ENCODE measurements at places on chromosomes 2 and 18.

DNA sequence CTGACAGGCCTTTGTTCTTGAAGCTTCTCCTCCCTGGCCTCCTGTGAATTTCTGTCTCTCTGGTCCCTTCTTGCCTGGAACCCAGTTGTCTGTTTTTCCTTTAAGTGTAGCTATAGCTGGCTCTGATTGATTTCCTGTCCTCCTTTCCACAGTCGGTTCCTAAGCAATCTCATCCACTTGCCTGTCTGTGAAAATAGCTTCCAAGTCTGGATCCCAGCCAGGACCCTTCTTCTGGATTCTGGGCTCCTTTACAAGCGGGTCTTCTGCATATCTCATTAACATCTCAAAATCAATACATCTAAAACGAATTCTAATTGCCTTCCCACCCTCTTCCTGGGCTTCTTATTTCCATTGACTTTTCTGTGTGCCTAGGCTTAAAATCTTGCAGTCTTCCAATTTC lies 124.9 kb downstream of the DAW1 start:
- DNase-seq, result no peak

DNA sequence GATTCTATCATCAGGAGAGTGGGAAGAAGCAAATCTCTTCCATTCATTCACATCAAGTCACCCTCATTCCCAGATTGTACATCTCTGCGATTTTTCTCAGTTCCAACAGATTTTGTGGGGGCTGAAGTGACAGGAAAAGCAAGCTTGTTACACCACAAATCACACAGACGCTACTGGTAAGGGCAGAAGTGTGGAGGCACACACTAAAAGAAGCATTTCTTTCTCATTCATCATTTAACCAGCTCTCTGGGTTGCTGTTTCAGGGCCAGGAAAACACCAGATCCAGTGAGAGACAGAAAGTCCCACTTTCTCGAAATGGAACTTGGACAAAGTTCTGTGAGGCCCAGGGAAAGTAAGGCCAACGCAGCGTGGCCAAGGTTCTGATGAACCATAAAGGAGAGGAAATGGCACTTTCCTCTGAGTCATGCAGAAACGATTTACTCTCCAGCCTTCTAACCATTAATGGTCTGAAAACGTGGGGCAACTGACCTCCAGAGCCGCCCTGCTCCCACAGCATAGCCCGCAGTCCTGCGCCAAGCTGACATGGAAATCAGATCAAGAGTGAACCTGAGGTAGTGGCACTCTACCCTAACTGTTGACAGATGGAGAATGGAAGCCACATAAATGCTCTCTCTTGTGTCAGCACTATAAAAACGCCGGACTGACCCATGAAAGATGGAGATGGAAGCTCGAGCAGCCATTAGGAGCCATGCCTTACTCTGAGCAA lies 191.0 kb downstream of the C1D start:
- DNase-seq, result no peak

- DNase-seq, result no peak
Observed at GRCh38 chr2:41947701-41948396, 100.0 kb upstream of the PKDCC start.

DNA sequence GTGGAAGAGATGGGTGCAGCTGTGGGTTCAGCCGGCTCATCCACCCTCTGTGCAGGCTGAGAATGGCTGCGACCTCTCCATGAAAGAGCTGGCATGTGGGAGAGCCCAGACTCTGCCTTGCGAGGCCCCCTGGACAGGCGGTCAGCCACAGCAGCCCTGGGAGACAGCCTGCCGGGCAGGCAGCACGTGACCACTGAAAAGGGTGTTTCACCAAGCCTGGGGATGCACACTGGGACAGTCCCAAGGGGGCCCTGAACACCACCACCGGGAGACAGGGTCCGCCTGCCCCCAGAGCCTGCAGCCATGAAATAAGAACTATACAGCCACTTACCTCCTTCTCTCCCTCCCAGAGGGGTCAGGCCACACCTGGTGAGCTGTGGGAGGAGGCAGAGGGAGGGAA lies 11.5 kb downstream of the RFX8 start:
- no peak for DNase-seq

DNA sequence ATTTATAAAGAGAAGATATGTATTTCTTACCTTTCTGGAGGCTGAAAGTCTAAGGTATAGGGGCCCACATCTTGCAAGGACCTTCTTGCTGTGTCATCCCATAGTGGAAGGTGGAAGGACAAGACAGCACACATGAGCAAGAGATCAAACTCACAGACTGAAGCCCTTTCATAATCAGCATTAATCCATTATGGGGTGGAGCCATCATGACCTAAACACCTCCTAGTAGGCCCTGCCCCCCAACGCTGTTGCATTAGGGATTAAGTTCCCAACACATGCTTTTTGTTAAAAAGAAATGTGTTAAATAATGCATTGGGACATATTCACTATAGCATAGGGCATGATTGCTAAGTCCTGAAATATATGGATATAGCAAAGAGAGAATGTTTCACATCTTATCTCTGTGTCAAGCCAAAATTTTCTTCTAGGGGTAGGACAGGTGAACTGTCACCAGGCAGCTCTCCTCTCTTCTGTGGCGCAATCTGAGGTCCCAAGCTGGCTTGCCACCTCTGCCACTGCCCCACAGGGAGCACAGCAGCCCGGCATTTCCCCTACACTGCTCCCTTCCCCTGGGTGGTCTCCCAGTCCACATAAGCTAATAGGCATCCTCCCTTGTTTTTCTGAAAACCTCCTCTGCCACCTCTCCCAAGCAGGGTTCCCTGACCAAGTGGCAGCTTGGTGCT lies 8.3 kb upstream of the CTIF start:
- no peak for DNase-seq

All from activated naive CD8-positive, alpha-beta T cell treated with anti-CD3 and anti-CD28 coated beads, Interleukin-2, amount 50 U/mL, for 24 hours (primary cell).